ENCODE measurements at places on chromosomes 2 and 18. TPM values are rescaled to one million over a fixed set of nuclear protein-coding genes. Genes with fewer than 3 reads are reported as not detected.
A peak's percentile ranks its signal among the peaks of the same experiment; 100 is the strongest.

DNA sequence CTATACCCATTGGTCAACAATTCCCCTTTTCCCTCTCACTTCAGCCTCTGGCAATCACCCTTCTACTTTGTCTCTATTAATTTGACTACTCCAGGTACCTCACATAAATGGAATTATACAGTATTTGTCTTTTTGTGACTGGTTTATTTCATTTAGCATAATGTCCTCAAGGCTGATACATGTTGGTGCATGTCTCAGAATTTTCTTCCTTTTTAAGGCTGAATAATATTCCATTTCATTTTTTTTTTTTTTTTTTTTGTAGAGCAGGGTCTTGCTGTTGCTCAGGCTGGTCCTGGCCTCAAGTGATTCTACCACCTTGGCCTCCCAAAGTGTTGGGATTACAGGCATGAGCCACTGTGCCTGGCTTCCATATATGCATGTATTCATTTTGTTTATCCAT, 1.9 kb downstream of the FKBP7 start:
- DNase-seq, result no peak

DNA sequence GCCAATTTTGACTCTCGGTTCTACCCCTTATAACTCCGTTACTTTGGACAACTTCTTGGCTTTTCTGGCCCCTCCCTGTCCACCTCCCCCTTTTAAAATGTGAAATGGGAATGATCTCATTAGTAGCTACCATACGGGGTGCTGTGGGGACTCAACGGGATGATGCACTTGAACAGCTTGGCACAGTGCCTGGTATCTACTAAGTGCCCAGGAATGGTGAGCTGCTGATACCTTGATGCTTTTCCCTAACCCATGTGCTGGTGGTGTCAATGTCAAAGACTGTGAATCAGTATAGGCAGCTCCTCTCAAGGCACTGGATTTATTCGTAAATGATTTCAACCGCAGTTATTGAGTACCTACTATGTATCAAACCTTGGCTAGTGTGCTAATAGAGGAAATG, 204.2 kb downstream of the LOXHD1 start:
- peak; percentile 19 for DNase-seq

RAX gene
- not detected for total RNA-seq

MORN2 gene
- 22.7 TPM for total RNA-seq

- no peak for DNase-seq
Observed at GRCh38 chr18:13629841-13630715, 96.3 kb downstream of the FAM210A start.
